Naive thymus-derived CD8-positive, alpha-beta T cell (primary cell): ENCODE measurements at places on chromosomes 2 and 18. TPM values are rescaled to one million over a fixed set of nuclear protein-coding genes. Genes with fewer than 3 reads are reported as not detected.

DNA sequence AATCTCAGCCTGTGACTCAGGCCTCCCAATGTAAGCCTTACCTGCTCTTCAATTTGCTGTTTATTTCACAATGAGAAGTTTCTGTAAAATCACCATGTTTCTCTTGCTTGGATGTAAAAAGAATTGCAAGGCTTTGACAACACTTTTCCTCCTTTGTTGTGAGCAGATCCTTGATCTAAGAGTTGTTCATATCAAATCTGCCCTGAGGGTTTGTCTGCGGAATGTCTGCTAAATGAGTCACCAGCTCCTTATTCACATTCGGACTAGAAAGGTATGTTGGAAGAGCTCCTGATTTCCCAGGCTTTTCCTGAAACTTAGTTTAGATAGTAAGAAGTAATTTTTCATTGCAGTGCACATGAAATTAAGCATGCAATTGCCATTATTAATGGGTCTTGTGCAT, 268.2 kb upstream of the TCF4 start:
- no peaks in the 10 kb centered on the region for H3K27me3 ChIP-seq
- DNase-seq = no peak
- no peaks in the 10 kb centered on the region for H3K4me1 ChIP-seq
- no peak overlapping the region for H3K4me3 ChIP-seq

DNA sequence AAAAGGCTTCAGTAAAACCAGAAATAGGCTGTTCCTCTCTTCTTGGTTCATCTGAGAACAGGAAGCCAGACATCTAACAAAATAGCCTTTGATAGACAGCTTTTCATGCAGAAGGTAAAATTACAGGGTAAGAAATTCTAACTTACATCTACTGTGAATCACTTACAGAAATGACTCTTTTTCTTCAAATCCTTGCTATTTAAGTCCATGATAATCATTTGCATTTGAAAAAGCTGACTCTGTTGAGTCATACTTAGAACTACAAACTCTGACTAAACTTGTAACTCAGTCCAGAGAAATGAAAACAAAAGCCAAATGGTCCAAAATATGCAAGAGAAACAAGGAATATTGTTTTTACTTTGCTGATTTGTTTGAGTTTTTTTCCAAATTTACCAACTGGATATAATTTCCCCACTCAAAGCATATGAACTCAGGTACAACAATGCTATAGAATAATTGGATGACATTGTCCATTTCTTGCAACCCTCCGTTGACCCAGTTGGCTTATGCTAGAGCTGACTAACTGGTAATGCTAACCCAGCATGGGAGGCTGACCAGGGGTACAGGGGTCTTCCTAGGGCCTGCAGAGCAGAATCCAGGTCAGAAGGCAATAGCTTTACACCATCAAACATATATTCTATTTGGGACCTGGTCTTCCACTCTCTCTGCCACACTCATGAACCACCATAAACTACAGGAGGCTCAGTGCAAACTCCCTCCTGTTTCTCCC, 18.8 kb upstream of the MREG start:
- peak overlapping the region; percentile 52 for H3K4me3 ChIP-seq
- H3K27ac ChIP-seq = peak overlapping the region; percentile 10
- no peaks in the 10 kb centered on the region for H3K36me3 ChIP-seq
- H3K4me1 ChIP-seq = peaks cover 28% of the 10 kb centered on the region
- no peaks in the 10 kb centered on the region for H3K27me3 ChIP-seq
- peak; percentile 7 for DNase-seq

DNA sequence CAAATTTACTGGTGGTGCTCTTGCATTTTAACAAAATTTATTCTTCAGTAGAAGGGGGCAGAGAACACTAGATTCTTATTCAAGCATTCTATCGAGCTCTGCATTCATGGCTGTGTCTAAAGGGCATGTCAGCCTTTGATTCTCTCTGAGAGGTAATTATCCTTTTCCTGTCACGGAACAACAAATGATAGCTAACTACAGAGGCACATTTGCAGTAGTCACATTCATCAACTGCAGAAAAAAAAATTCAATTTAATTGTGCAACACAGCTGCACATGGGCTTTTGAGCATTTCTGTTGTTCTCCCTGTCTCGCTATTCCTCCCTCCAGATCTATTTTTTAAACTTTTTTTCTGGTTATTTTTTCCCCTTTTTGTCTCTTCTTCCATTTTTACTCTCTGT, 13.0 kb upstream of the DLX1 start:
- H3K27me3 ChIP-seq = peaks cover 8% of the 10 kb centered on the region
- peaks cover 43% of the 10 kb centered on the region for H3K36me3 ChIP-seq
- H3K4me3 ChIP-seq = no peak overlapping the region
- DNase-seq = no peak
- no peaks in the 10 kb centered on the region for H3K4me1 ChIP-seq
- no peak overlapping the region for H3K27ac ChIP-seq

- peaks cover 11% of the 10 kb centered on the region for H3K4me1 ChIP-seq
- peak overlapping the region; percentile 82 for H3K4me3 ChIP-seq
- no peak for DNase-seq
- H3K27me3 ChIP-seq = peaks cover 24% of the 10 kb centered on the region
- no peak overlapping the region for H3K27ac ChIP-seq
These were observed 1.4 kb downstream of the DPYSL5 start for GRCh38 chr2:26849056-26849999.

DNA sequence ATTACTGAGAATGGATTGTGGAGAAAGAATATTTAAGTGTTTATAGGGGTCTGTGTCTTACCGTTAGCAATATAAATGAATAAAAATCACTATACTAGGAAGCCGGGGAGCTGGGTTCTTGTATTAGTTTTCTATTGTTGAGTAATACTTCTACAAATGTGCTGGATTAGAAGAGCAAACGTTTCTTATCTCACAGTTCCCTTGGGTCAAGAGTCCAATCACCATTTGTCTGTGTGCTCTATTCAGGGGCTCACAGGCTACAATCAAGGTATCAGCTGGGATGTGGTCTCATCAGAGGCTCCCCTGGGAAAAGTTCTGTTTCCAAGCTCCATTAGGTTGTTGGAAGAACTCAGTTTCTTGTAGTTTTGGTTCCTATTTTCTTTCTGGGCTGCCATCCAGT, 790.9 kb downstream of the CNTNAP5 start:
- no peak overlapping the region for H3K27ac ChIP-seq
- no peak for DNase-seq
- no peaks in the 10 kb centered on the region for H3K27me3 ChIP-seq
- no peaks in the 10 kb centered on the region for H3K36me3 ChIP-seq
- H3K4me3 ChIP-seq = no peak overlapping the region

DNA sequence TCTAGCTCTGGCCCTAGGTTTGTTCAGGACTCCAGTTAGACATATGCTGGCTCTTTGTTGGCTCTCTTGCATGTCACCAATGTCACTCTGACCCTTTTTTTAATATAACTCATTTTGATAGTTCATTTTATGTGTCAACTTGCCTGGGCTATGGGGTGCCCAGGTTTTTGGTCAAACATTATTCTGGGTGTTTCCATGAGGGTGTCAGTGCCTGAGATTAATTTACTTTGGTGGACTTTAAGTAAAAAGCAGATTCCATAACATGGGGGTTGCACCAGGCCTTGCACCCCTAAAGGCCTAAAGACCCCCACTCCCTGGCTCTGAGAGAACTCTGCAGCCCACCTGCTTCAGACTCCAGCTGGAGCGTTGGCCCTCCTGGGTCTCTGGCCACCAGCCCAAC, 48.1 kb upstream of the SNTG2 start:
- no peak overlapping the region for H3K27ac ChIP-seq
- H3K4me1 ChIP-seq = peaks cover 8% of the 10 kb centered on the region
- no peak overlapping the region for H3K4me3 ChIP-seq
- peaks cover 1% of the 10 kb centered on the region for H3K27me3 ChIP-seq
- no peak for DNase-seq

- no peak overlapping the region for H3K27ac ChIP-seq
- peaks cover 36% of the 10 kb centered on the region for H3K27me3 ChIP-seq
- no peak overlapping the region for H3K4me3 ChIP-seq
- H3K36me3 ChIP-seq = no peaks in the 10 kb centered on the region
These were observed 209.9 kb downstream of the TFCP2L1 start for GRCh38 chr2:121075006-121075551.

- peak overlapping the region; percentile 87 for H3K4me3 ChIP-seq
- no peaks in the 10 kb centered on the region for H3K36me3 ChIP-seq
- no peak for DNase-seq
- H3K4me1 ChIP-seq = peaks cover 69% of the 10 kb centered on the region
- H3K27me3 ChIP-seq = no peaks in the 10 kb centered on the region
- peak overlapping the region; percentile 98 for H3K27ac ChIP-seq
These were observed 2.1 kb downstream of the RHBDD1 start for GRCh38 chr2:226837787-226838603.

GRCh38 chr2:171341394-171342066, 92.3 kb downstream of the METTL8 start:
- no peaks in the 10 kb centered on the region for H3K4me1 ChIP-seq
- no peak for DNase-seq
- no peak overlapping the region for H3K27ac ChIP-seq

DNA sequence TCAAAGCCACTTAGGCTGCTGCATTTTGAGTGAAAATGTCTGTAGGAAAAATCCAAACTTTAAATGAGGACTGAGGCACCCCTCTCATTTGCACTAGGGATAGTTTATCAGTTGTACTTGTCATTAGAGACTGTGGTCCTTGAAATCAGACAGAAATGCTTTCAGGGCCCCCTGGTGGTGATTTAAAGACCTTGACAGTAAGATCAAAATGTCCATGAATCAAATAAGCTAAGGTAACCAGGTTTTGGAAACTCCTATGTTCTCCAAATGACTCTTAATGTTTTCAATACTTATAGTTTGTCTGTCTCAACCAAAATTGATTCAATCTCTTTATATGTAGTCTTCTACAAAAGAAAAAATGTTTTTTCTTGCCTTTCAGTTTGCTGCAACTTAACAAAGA, 28.8 kb upstream of the DDX18 start:
- H3K27me3 ChIP-seq = no peaks in the 10 kb centered on the region
- H3K27ac ChIP-seq = no peak overlapping the region
- no peaks in the 10 kb centered on the region for H3K36me3 ChIP-seq
- H3K4me1 ChIP-seq = no peaks in the 10 kb centered on the region

- H3K4me3 ChIP-seq = peak overlapping the region; percentile 38
- no peaks in the 10 kb centered on the region for H3K27me3 ChIP-seq
- peak overlapping the region; percentile 89 for H3K27ac ChIP-seq
- H3K36me3 ChIP-seq = peaks cover 13% of the 10 kb centered on the region
- peaks cover 15% of the 10 kb centered on the region for H3K4me1 ChIP-seq
These were observed 214.5 kb downstream of the DSEL start for GRCh38 chr18:67302043-67302442.

- H3K27ac ChIP-seq = no peak overlapping the region
- no peaks in the 10 kb centered on the region for H3K36me3 ChIP-seq
- no peaks in the 10 kb centered on the region for H3K4me1 ChIP-seq
- no peak overlapping the region for H3K4me3 ChIP-seq
These were observed 110.8 kb downstream of the MCFD2 start for GRCh38 chr2:46804794-46805193.

DNA sequence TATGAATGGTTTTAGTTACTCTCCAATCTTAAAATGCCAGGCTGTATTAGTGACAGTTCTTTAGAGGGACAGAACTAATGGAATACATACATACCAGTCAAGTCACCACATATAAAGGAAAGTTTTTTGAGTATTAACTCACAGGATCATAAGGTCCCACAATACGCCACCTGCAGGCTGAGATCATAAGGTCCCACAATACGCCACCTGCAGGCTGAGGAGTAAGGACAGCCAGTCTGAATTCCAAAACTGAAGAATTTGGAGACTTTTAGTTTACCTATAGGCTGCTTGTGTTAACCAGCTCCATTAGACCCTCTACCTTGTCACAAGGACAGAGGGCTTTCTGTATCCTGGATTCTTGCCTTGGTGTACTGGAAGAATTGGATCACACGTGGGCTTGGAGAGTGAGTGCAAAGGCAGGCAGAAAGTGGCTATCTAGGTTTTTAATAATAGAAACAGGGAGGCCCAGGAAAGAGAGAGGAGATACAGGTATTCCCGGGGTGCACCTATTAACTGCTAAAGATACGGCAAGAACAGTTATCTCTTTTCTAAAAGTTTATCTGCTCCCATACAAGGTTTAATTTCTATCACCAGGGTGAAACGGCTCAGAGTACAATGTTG, 234.9 kb upstream of the CYRIA start:
- no peaks in the 10 kb centered on the region for H3K4me1 ChIP-seq
- no peaks in the 10 kb centered on the region for H3K36me3 ChIP-seq
- H3K27ac ChIP-seq = no peak overlapping the region
- H3K27me3 ChIP-seq = no peaks in the 10 kb centered on the region

The RGPD5 gene
- 90.2 TPM for total RNA-seq

The CKAP2L gene
- not detected for total RNA-seq

The STON1 gene
- 2.8 TPM for total RNA-seq

The CYP1B1 gene
- 2.3 TPM for total RNA-seq

The NCKAP1 gene
- total RNA-seq = 0.63 TPM

The ZNF512 gene
- total RNA-seq = 68.1 TPM

The INPP5D gene
- 124 TPM for total RNA-seq

The IL36B gene
- total RNA-seq = not detected

The ANXA4 gene
- 8.0 TPM for total RNA-seq

The SKOR2 gene
- not detected for total RNA-seq

The GPR35 gene
- 9.8 TPM for total RNA-seq

The COLEC12 gene
- not detected for total RNA-seq
